ENCODE measurements at places on chromosomes 3 and 15. TPM values are rescaled to one million over a fixed set of nuclear protein-coding genes. Genes with fewer than 3 reads are reported as not detected.

Gene MUC20
- total RNA-seq: 14.3 TPM

Gene MESP1
- 0.53 TPM for total RNA-seq

Gene FES
- 51.0 TPM for total RNA-seq

Gene TLR9
- 1.0 TPM for total RNA-seq

Gene AMIGO3
- not detected for total RNA-seq

Gene DGKG
- 5.7 TPM for total RNA-seq

Gene TRIM59
- 4.4 TPM for total RNA-seq

Gene ACSBG1
- total RNA-seq: 1.8 TPM

DNA sequence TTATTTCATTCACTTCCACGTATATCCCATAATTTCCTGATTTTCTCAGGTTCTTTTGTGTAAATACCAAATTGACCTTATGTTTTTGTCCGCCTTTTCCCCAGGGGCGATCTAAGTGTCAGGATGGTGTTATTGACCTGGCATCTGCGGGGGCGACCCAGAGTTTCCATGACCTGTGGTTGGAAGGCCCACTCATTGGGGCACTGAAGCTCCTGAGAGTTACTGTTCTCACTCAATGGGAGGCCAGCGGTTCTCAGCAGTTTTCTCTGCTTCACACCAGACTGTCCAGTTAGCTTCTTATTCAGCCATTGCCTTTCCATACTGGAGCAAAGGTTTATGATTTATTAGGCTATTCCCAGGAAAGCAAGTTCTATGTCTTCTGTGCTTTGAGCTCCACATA is 53.3 kb downstream of the B3GALNT1 start:
- H3K4me1 ChIP-seq: no peaks in the 10 kb centered on the region
- no peaks in the 10 kb centered on the region for H3K27me3 ChIP-seq
- H3K36me3 ChIP-seq: no peaks in the 10 kb centered on the region
- H3K4me3 ChIP-seq: no peak overlapping the region
- H3K27ac ChIP-seq: no peak overlapping the region
- DNase-seq: no peak

DNA sequence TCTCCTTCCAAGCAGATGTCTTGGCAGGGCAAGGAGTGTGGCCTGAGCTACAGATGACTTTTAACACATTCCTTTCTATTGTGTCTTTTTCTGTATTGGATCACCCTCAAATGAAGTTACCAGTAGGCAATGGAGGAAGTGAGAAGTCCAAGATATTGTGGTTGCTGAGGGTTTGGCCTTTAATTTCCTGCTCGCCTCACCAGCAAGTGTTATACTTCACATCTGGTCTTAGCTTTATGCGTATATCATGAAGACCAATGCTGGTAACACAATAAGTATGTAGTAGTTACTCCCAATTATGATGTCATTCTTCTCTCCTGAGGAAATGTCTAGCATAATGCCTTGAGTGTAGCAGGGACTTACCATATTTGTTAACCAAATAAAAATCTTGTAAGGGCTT is 179.9 kb downstream of the ZIC1 start:
- no peak overlapping the region for H3K27ac ChIP-seq
- DNase-seq: no peak
- H3K36me3 ChIP-seq: no peaks in the 10 kb centered on the region
- H3K27me3 ChIP-seq: no peaks in the 10 kb centered on the region
- H3K4me1 ChIP-seq: no peaks in the 10 kb centered on the region
- H3K4me3 ChIP-seq: no peak overlapping the region

DNA sequence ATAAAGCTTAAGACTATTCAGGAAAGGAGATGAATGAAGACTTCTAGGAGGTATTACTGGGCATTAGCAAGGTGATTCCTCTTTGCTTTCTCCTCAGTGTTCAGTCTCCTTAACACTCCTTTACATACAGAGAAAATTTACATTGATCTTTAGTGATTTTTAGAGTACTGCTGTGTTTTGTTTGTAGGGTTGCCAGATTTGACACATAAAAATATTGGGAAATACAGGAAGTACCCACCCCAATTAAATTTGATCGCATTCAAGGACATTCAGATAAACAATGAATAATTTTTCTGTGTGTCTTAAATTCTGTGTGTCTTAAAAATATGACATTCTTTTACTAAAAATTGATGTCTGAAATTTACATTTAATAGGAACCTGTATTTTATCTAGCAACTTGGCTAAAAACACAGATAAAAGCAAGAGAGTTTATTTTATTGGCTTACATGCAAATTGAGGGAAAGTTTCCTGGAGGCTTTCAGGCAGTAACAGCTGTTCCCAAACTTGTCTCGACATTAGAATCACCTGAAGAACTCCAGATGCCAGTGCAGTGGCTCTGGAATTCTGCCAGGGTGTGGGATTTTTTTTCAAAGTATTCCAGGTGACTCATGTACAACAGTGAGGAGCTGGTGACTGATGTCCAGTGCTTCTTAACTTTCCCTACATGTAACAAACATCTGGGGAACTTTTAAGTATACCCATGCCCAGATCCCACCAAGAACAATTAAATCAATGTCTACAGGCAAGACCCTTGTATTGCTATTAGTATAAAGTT is 23.4 kb upstream of the PLOD2 start:
- H3K36me3 ChIP-seq: no peaks in the 10 kb centered on the region
- H3K27me3 ChIP-seq: no peaks in the 10 kb centered on the region
- DNase-seq: no peak
- no peaks in the 10 kb centered on the region for H3K4me1 ChIP-seq
- no peak overlapping the region for H3K27ac ChIP-seq

DNA sequence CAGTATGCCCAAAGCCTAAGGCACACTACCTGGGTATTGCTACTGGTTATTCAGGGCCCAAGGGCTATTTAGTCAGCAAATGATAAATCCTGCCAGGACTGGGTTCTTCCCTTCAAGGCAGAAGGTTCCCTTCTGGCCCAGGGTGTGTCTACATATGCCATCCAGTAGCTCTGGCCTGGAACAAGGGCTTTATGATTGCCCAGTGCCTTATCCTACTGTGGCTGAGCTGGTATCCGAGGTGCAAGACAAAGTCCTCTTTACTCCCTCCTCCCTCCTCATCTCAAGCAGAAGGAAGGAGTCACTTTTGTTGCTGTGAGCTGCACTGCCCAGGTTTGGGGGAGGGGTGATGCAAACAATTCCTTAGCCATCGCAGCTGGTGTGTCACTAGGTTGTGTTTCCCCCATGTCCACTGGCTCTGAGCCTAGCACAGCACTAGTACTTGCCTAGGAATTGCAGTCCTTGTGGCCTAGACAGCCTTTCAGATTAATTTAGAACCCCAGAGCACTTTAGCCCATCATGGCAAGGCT is 221.8 kb upstream of the TGFBR2 start:
- no peaks in the 10 kb centered on the region for H3K36me3 ChIP-seq
- DNase-seq: no peak
- H3K4me1 ChIP-seq: no peaks in the 10 kb centered on the region
- no peaks in the 10 kb centered on the region for H3K27me3 ChIP-seq

- DNase-seq: peak; percentile 59
- H3K36me3 ChIP-seq: no peaks in the 10 kb centered on the region
- peaks cover 8% of the 10 kb centered on the region for H3K27me3 ChIP-seq
Measured at GRCh38 chr15:70447928-70448698, 315.2 kb downstream of the UACA start.

GRCh38 chr3:174767406-174767805 is 91.7 kb upstream of the NAALADL2 start:
- no peaks in the 10 kb centered on the region for H3K4me1 ChIP-seq
- H3K4me3 ChIP-seq: no peak overlapping the region
- no peak overlapping the region for H3K27ac ChIP-seq
- no peaks in the 10 kb centered on the region for H3K36me3 ChIP-seq

DNA sequence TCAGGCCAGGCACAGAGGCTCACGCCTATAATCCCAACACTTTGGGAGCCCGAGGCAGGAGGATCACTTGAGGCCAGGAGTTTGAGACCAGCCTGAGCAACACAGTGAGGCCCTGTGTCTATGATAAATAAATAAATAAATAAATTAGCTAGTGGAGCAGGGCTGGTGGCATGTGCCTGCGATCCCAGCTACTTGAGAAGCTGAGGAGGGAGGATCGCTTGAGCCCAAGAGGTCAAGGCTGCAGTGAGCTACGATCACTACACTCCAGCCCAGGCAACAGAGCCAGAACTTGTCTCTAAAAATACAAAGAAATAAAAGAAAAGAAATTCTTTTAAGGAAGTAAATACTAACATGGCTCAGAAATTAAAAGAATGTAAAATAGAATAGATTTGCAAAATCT is 91.8 kb downstream of the LIPC start:
- no peak overlapping the region for H3K4me3 ChIP-seq
- DNase-seq: no peak
- H3K4me1 ChIP-seq: peaks cover 61% of the 10 kb centered on the region

- peak; percentile 32 for DNase-seq
- H3K27me3 ChIP-seq: no peaks in the 10 kb centered on the region
- no peaks in the 10 kb centered on the region for H3K4me1 ChIP-seq
- no peaks in the 10 kb centered on the region for H3K36me3 ChIP-seq
Measured at GRCh38 chr3:38588371-38588971, 61.0 kb downstream of the SCN5A start.

- no peak overlapping the region for H3K4me3 ChIP-seq
- DNase-seq: no peak
- peaks cover 4% of the 10 kb centered on the region for H3K4me1 ChIP-seq
Measured at GRCh38 chr3:55569033-55569599, 82.0 kb upstream of the WNT5A start.

DNA sequence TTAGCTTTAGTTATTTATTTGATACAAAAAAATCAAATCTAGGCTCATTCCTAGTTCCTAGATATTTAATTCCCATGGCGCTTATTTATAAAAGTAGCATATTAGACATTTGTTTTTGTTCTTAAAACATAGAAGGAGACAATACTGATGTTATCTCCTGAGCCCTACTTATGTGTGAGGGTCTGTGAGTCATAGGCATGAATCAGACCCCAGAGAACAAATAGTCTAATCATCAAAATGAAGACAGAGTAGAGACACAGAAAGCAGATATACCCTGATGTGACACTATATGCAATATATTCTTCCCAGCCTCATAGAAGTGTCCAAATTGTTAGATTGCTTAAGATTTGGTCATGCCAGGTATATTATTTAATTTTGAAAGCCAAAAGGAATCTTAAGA is 44.9 kb downstream of the PEX5L start:
- H3K4me1 ChIP-seq: no peaks in the 10 kb centered on the region
- H3K27me3 ChIP-seq: no peaks in the 10 kb centered on the region

DNA sequence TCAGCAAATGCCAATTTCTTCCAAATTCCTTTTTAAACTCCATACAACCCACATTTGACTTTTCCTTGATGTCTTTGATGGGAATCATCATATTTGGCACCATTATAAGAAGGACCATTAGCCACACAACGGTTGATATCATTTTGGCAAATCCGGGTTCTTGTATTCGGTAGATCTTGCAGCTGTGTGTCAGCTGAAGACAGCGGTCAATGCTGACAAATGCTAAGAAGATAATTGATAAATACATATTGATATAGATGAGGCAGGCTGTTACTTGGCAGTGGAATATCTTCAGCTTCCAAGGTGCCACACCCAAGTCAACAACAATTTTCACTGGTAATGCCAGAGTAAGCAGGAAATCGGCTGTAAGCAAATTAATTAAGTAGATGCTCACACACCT is 4.2 kb downstream of the GPR171 start:
- no peaks in the 10 kb centered on the region for H3K27me3 ChIP-seq
- no peak overlapping the region for H3K27ac ChIP-seq

GRCh38 chr3:8239718-8240695 is 261.6 kb upstream of the LMCD1 start:
- peaks cover 14% of the 10 kb centered on the region for H3K4me1 ChIP-seq
- no peak overlapping the region for H3K27ac ChIP-seq
- H3K4me3 ChIP-seq: no peak overlapping the region

GRCh38 chr3:36172699-36173098 is 207.6 kb upstream of the STAC start:
- H3K36me3 ChIP-seq: no peaks in the 10 kb centered on the region
- no peaks in the 10 kb centered on the region for H3K27me3 ChIP-seq
- H3K4me1 ChIP-seq: no peaks in the 10 kb centered on the region
- H3K27ac ChIP-seq: no peak overlapping the region
- DNase-seq: no peak
- H3K4me3 ChIP-seq: no peak overlapping the region

DNA sequence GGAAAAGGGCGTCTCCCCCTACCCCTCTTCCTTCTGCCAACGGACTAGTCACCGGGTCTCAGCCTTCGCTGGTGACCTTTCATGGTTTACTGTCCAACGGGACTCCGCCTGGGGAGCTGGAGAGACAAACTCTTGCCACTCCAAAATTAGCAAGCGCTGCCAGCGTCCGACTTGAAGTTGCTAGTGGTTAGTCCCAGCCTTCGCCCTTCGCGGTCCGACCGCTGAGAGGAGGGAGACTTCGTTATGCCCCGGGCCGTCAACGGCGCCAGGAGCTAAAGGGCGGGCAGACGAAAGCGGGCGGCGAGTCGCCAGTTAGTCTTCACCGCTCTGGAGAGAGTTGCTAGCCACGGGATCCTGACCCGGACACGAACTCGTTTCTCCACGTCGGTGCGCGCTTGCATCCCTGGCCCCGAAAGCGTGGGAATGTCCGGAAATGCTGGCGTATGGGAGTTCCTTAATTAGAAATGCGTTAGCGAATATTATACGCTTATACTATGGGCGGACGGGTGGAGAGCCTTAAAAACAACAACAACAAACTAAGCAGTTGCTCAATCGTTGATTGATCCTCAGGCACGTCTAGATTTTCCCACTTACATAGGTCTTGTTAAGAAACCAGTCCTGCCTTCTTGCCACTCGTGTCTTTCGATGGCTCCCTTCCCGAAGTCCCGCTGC is 716 bp downstream of the SMC4 start:
- peak overlapping the region; percentile 88 for H3K27ac ChIP-seq
- DNase-seq: peak; percentile 68
- peaks cover 6% of the 10 kb centered on the region for H3K36me3 ChIP-seq
- peaks cover 37% of the 10 kb centered on the region for H3K4me1 ChIP-seq
- H3K27me3 ChIP-seq: no peaks in the 10 kb centered on the region
- peak overlapping the region; percentile 81 for H3K4me3 ChIP-seq

DNA sequence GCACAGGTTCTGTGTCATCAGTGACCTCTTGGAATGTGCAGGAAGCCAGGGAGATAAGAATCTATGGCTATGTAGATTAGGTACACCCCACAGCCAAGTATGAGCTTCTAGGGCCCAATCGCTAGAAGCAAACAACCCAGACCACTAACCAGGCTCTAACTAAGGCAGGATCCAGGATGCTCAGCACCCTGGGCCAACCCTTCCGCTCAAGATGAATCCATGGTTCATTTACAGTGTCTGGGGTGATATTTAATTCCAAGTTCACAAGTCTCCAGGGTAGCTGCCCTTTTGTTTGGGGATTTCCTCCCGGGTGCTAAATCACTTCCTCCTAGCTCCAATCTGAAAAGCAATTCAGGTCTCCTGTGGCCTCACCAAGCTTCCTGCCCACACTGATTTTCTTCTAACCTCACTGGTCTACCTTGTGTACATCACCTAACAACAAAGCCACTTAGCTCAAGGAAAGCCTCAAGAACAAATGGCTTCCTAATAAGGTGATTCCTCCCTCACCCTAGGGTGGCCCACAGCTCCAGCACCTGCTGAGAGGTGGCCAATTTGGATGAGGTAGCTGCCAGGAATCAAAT is 2.4 kb downstream of the EHD4 start:
- peaks cover 65% of the 10 kb centered on the region for H3K4me1 ChIP-seq
- H3K4me3 ChIP-seq: peak overlapping the region; percentile 94
- no peak for DNase-seq

GRCh38 chr3:178419071-178419470 is 117.2 kb upstream of the KCNMB2 start:
- no peaks in the 10 kb centered on the region for H3K36me3 ChIP-seq
- H3K4me3 ChIP-seq: no peak overlapping the region
- H3K4me1 ChIP-seq: no peaks in the 10 kb centered on the region
- H3K27me3 ChIP-seq: no peaks in the 10 kb centered on the region
- no peak for DNase-seq
